ENCODE measurements at places on chromosomes 4 and X.

- DNase-seq, result no peak
Measured at GRCh38 chr4:168739886-168740285, 243.0 kb downstream of the PALLD start.

- DNase-seq, result no peak
Measured at GRCh38 chrX:48779399-48779798, 7.0 kb upstream of the GATA1 start.

- no peak for DNase-seq
Measured at GRCh38 chr4:85826060-85826678, 351.2 kb downstream of the ARHGAP24 start.

- no peak for DNase-seq
Measured at GRCh38 chr4:102586002-102586643, 85.0 kb downstream of the NFKB1 start.

- DNase-seq, result no peak
Measured at GRCh38 chrX:31271615-31272471, 200.0 kb upstream of the FTHL17 start.

- DNase-seq, result no peak
Measured at GRCh38 chr4:127179256-127180087, 453.3 kb upstream of the INTU start.

DNA sequence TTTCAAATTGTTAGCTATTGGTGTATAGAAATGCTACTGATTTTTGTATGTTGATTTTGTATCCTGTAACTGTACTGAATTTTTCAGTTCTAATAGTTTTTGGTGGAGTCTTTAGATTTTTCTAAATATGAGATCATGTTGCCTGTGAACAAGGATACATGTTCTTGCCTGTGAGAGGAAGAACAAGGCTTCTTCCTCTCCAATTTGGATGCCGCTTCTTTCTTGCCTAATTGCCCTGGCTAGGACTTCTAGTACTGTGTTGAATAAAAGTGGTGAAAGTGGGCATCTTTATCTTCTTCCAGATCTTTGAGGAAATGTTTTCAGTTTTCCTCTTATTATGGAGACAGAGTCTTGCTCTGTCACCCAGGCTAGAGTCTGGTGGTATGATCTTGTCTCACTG lies 16.2 kb upstream of the NAP1L5 start:
- DNase-seq, result no peak

- DNase-seq, result no peak
Measured at GRCh38 chr4:117077760-117078159, 7.6 kb downstream of the TRAM1L1 start.
